ENCODE measurements at places on chromosomes 1 and 21.

DNA sequence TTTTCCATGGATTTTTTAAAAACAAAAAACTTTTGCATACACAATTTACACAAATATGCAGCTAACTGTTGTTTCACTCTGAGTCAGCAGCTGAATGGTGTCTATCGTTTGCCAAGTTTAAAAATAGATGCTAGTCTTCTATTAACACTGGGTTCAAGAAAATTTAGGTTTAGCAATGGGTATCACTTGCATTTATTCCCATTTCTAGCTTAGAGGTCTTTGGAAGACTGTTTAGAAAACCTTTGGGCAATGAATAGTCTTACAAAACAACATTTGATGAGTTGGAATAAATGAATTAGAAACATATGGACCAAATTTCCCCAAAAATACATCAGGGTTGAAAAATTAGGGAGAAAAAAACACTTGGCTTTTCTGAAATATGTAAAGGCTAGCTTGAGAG is 165.8 kb downstream of the LYPLAL1 start:
- no peak for DNase-seq

GRCh38 chr1:153490272-153491051 is 30.0 kb upstream of the S100A7 start:
- DNase-seq, result no peak

- DNase-seq, result no peak
These were observed 51.9 kb downstream of the DIPK1A start for GRCh38 chr1:92909321-92909720.

GRCh38 chr1:170356585-170356984 is 175.4 kb upstream of the GORAB start:
- no peak for DNase-seq

DNA sequence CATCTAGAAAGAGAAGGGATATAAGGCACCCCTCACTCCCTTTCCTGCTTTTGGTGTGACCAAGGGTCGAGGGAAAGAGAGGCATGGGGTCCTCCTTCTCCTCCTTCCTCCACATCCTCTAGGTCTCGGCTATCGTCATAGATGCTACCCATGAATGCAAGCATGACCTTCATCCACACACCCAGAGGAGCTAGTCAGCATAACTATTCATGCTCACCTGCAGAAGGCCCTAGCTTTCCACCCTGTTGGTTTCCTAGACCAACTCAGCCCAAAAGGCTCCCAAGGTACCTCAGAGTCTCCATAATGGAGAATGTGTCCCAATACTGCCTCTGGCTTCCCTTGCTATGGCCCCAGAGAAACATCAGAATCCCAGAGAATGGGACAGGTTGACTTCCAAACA is 33.2 kb downstream of the MSTO1 start:
- no peak for DNase-seq

GRCh38 chr1:224641030-224641429 is 24.9 kb downstream of the CNIH3 start:
- DNase-seq, result no peak

DNA sequence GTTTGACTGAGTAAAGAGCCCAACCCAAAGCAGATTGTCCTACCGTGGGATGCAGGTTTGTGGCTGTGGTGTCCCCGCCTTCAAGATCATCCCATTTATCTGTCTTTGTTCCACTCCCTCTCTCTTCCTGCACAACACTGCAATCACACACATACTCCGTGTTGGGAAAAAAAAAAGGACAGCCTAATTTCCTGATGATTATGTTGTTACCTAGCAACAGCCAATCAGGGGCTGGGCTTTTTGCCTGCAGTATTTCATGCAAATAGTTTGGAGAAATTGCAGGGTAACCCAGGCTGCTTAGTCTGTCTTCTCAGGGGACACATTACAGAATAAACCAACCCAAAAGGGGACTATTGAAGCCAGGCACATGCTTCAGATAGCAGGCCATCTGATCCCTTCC is 38.3 kb downstream of the PHC2 start:
- peak; percentile 65 for DNase-seq

DNA sequence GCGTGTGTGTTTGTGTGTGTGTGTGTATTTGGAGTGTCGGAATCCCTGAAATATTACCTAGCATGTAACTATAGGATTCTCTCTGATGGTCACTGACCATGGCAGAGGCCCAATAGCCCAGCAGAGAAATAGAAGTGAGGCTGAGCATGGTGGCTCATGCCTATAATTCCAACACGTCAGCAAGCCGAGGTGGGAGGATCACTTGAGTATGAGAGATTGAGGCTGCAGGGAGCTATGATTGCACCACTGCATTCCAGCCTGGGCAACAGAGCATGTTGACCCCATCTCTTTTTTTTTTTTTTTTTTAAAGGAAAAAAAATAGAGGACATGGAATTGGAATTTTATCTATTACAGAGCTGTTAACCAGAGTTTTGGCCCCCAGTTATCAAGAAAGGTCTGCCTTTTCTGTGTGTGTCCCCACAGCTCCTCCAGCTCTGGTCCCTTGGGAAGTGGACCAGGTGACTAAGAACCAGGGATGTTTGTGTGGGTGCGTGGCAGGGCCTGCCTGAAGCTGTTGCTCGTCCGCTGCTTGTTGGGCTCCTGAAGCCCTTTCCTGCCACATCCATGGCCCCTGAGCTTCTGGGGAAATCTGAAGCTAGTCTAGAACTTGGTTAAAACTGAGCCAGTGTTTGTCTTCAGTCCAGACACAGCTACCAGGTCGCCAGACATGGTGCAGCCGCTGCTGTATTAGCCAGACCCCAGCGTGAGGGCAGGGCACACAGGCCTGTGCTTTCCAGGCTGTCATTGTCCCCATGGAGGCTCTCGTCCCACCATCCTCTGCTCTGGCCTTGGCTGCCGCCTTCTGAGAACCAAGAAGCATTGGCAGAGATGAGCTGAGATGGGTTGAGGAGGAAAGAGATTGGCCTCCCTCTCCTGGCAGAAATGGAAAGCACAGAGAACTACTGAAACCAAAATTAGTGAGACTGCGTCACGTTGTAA is 25.5 kb downstream of the CAPN9 start:
- DNase-seq, result peak; percentile 70

DNA sequence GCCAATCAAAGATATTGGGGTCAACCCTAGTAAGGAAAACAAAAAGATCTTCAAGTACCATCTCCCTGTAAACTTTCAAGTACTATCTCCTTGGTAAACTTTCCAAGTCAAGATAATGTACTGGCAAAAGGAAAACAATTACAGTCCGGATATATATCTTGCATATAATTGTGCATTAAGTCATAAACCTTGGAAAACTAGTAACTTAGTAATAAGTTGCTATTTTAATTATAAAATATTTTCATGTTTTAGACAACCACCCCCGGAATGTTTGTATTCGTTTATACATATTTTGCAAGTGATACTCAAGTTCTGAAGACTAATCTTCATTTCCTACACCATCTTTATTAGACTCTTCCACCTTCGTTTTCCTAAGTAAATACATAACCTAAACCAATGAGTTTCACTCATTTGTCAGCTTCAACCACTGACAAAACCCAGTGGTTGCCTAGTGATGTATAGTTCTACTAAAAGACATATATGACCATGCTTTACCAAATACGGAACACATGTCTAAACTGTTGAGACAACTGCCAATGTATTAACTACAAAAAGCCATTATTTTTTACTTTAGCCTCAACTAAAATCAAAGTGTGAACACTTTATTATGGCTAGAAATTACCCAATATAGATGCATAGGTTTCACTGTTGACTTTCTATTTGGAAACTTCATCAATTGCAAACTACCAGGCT is 1.7 kb downstream of the AKT3 start:
- no peak for DNase-seq

DNA sequence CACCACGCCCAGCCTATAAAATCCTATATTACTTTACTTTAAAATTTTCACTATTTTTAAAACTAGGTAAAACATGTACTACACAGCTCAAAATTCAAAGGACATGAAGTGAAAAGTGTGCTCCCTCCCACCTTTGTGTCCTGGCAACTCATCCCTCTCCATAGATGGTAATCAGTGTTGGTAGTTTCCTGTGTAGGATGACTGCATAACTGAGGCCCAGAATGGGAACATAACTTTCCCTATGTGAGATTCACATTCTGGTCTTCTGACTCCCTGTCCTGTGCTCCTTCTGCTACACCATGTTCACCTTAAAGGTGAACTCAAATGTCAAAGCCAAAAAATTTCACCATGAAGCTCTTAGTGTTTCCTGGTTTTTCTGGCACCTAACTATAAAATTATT is 39.3 kb downstream of the XKR8 start:
- DNase-seq, result no peak

DNA sequence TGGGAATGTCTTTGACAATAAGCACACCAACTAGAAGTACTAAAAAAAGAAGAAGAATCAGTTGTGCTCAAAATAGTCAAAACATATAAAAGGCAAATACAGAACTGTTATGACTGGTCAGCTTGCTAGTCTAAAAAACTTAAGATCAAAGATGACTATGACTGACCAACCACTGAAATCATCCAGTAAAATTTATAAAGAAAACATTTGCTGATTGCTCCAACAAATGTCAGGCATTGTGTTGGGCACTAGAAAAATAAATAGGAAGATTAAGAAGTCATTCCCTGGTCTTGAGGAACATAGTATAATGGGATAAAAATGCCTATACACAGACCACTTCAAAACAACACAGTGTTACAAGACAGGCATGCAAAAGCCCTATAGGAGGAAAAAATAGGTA is 9.3 kb upstream of the ANGPTL3 start:
- no peak for DNase-seq

DNA sequence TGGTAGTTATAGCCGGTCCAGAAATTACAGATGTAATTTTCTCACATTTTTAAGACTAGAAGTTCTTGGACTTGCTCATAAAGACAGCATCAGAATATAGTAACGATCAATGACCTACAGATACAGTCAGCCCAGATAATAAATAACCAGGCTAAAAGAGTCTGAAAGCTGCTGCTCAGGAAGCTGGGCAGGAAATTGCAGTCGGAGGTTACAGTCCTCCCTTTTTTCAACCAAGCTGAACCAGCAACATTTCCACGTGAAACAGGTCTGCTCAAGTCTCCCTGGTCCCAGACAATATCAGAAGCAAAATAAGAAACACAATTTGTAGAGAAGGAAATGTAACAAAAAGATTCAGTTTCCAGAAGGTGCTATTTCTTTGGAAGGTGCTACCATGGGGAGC is 457.4 kb downstream of the SIPA1L2 start:
- no peak for DNase-seq

GRCh38 chr1:81226603-81226928 is 574.2 kb upstream of the ADGRL2 start:
- no peak for DNase-seq

DNA sequence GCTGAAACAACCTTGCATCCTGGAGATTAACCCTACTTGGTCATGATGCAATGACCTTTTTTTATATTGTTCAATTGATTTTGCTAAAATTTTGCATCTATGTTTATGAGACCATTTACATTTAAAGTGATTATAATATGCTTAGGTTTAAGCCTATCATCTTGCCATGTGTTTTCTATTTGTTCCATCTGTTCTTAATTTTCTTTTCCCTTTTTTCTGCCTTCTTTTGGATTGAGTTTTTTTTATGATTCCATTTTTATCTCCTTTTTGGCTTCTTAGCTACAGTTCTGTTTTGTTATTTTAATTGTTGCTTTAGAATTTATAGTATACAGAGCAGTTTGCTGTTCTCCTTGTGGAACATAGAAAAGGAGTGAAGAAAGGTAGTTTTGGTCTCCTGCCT is 385.1 kb upstream of the USP24 start:
- no peak for DNase-seq

DNA sequence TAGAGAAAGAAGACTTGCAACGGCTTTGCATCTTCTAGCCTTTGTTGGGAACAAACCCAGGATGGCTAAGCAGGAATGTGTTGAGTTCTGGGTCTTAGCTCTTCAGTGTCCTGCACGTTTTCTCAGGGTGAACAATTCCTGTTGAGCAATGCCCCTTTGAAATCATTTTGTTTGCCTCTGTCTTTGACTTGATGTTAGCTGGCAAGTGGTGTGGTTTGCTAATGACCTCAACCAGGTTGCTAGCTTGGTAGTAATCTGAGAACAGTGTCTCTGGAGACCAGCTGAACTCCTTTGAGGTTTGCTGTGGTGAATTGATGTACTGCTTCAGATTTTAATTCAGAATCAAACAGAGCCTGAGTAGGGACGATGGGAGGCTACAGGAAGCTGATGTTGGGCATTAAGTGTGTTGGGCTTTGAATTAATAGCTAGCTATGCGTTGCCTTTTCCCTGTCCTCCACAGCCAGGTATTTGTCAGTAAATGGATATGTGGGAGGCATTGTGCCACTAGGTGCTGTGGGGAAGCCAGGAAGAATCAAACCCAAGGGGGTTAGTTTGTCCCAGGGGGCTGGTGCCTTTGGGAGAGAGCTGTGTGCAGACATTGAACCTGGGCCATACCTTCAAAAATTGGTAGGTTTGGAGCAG is 23.3 kb upstream of the SRSF10 start:
- peak; percentile 89 for DNase-seq

GRCh38 chr1:43101061-43101460 is 71.0 kb downstream of the EBNA1BP2 start:
- no peak for DNase-seq

DNA sequence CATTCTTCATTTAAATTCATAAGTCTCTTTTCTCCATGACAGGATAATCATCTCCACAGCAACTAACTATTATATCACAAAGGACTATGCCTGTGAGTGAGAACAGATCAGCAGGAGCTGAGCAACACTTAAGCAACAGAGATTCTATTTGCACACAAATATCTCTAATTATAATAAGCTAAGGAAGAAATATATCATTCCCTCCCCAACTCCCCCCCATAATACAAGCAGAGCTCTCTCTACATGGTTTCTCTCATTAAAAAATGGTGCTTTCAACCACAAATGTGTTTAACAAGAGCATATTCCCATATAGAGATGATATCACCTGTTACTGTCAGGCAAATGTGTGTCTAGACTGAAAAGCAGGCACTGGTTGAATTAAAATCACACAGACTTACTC is 34.5 kb upstream of the NIBAN1 start:
- no peak for DNase-seq

DNA sequence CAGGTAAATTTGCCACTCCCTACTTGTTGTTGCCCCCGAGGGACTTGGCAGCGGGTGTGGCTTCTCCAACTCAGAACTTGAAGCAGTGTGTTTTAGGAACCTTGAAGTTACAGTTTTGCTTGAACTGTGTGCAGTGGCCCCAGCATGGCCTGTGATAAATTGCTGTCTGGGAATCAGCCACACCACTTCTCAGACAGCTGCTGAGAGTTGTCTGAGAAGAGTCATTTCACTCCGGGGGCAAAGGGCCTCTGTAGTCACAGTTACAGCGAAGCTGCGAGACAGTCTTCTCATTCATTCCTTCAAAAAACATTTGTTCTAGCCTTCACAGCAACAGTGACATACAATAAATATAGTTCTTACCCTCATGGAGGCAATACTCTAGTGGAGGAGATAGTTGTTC is 70.3 kb downstream of the PROX1 start:
- DNase-seq, result no peak

GRCh38 chr1:89171067-89171438 is 4.8 kb downstream of the GBP7 start:
- DNase-seq, result no peak

- DNase-seq, result no peak
These were observed 52.6 kb downstream of the GLIS1 start for GRCh38 chr1:53686091-53686964.

DNA sequence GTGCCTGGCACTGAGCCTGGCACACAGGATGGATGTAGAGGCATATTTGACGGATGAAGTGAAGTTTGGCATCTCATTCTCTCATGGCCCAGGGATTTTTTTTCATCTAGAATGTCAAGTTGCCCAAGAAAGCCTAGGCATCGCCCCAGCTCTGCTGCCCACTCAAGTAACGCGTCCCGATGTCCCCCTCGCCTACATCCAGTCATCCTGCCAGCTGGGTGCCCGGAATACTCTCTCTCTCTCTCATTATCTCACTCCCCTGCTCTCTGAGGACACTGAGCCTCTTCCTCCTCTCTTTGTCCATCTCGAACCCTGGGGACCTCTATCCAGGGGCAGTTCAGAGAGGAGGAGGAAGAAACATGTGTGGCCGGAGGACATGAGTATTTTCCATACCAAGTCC is 142.3 kb upstream of the ZC3H12A start:
- DNase-seq, result no peak
